ENCODE measurements at places on chromosomes 2 and 18.

- no peak for DNase-seq
Measured at GRCh38 chr2:128903637-128904036, 585.0 kb upstream of the HS6ST1 start.

GRCh38 chr2:66547118-66547517, 112.2 kb downstream of the MEIS1 start:
- no peak for DNase-seq

DNA sequence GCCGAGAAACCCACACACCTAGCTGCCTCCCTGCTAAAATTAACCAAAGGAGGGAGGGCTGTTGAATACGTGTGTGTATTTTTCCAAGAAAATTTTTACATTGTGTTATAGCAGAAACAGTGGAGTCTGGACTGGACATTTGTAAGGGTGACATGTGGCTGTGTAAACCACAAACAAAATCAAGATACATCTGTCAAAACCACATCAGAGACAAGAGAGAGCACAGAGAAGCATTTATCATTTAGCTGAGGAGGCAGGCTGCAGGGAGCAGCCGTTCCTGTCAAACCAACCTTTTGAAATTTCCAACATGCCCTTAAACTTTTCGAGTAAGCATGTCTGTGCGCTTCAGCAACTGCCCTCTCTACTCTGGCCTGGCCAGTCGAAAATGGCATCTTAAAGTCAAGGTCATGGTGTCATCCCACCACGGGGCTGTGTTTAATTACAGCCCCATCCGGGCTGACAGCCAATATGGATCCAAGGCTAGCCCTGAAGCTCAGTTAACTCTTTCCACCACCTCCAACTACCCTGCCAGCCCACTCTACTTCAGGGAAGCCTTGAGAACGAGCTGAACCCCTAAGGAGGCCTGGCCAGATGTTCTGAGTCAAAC, 8.4 kb downstream of the BCL11A start:
- no peak for DNase-seq

GRCh38 chr2:230668939-230669303, 43.7 kb upstream of the CAB39 start:
- no peak for DNase-seq

- DNase-seq, result no peak
Measured at GRCh38 chr2:125643128-125643527, 1012.8 kb upstream of the GYPC start.

- no peak for DNase-seq
Measured at GRCh38 chr18:8895341-8895740, 190.0 kb downstream of the MTCL1 start.

- DNase-seq, result no peak
Measured at GRCh38 chr2:3442185-3442584, 62.7 kb downstream of the TRAPPC12 start.

GRCh38 chr2:129191530-129191929, 787.9 kb upstream of the RAB6C start:
- no peak for DNase-seq

- peak; percentile 44 for DNase-seq
Measured at GRCh38 chr2:108927936-108928659, 60.9 kb downstream of the EDAR start.

DNA sequence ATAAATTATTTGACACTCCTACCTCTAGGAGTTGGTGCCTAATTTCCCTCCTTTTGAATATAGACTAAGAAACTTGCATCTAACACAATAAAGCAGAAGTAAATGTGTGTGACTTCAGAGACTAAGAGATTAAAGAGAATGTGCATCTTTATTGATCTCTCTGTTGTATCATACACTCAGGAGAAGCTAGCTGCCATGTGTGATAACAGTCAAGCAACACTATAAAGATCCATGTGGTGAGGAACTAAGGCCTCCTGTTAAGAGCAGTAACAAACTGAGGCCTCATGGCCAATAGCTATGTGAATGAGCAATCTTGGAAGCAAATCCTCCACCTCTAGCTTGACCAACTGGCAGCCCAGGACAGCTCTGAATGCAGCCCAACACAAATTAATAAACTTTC, 3.4 kb downstream of the FANCL start:
- DNase-seq, result no peak

DNA sequence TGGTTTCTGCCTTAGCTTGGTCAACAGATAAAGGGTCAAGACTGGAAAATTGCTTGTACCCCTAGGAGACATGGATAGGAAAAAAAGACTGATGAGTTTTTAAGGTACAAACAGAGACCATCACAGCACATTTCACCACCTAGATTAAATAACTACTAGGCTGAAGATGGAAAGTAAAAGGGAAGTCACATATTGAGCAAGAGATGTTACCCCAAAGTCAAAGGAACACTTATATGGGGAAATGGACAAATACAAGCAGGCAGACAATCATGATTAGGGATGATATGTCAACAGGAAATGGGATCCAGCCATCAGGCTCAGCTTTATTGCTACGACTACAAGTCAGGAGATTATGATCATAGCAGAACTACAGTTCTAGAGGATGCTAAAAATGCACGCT, 1643.1 kb upstream of the CELF4 start:
- DNase-seq, result no peak

DNA sequence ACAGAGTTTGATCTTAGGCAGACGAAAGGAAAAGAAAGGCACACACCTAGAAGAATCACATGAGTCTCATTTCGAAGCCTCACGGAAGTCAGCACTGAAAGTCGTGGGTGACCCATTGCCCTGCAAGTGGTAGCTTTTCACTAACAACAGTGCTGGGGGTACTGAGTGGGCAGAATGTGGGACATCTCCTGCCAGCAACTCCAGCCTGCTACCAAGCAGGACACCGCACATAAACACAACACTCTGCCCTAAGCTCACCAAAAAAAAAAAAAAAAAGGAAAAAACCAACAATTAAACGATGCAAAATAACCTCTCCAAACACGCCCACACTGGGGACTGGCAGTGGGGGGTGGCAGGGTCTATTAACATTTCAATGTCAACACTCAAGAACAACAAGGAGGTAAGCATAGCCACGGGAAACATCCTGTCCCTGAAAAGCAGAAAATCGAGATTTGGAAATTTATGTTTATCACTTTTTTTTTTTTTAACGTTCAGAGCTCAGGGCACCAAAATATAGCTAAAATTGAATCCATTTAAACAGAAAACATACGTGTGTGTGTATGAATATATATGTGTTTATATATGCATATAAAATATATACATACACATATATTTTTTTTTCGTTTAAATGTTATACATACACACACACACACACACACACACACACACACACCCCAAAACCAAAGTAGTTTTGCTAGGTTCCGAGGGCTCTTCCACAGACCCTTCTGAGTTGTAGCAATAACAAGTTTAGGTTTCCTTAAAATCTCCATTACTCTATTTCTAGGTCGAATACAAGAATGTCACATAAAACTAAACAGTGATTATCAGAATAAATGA, 2.2 kb downstream of the INO80D start:
- DNase-seq, result peak; percentile 26

GRCh38 chr18:72410399-72410798, 133.7 kb downstream of the CBLN2 start:
- DNase-seq, result no peak

DNA sequence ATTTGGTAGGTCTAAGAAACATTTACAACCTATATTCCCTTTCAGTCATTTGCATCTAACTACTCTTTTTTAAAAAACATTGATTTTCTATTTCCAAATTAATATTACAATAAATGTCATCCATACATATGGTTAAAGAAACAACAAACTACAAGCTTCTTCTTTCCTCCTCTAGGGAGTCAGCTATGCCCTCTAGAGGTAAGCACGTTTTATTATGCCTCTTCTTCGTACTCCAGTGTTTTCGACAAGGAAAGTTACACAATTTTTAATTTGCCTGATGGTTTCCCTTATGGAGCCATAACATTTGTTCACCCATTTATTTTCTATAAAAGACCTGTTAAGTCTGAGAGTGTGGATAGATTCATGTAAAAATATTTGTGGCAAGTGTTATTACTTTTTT, 183.4 kb upstream of the CDH7 start:
- peak; percentile 48 for DNase-seq

DNA sequence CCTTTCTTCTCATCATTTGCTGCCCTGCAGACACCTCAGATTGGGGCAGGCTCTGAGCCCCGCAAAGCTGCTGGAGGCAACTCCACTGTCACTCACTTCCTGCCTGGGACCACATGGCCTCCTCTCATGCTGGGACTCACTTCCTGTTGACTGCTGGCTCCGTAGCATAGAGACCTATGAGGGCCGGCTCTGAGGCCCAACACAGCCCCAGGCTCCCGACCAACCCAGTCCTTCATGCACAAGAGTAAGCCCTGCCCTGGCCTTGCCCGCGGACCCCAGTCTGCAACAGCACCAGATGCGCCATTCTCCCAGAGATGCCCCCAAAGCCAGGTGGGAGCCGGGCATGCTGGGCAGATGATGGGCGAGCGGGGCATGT, 55.7 kb downstream of the DNMT3A start:
- DNase-seq, result no peak

- DNase-seq, result no peak
Measured at GRCh38 chr2:15633043-15633970, 41.6 kb downstream of the DDX1 start.

- no peak for DNase-seq
Measured at GRCh38 chr2:195322324-195322723, 334.7 kb upstream of the SLC39A10 start.

DNA sequence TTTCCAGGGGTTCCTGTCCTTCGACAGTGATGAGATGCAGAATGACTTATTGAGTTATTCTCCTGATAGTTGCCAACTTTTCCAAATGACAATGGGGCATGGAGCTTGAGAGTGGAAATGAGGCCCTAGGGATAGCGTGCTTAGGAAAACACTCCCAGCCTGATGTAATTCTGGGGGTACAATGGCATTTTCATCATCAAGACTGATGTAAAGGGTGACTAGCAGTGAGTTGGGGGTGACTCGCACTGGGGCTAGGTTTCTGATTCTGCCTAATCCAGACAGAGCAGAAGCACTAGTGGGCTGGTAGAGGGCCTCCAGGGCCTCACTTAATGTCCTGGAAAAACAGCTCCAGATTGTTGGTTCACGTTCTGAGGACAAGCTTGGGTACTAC, 34.0 kb upstream of the IL37 start:
- DNase-seq, result no peak

GRCh38 chr2:103959174-103960128, 894.5 kb upstream of the POU3F3 start:
- DNase-seq, result peak; percentile 89

DNA sequence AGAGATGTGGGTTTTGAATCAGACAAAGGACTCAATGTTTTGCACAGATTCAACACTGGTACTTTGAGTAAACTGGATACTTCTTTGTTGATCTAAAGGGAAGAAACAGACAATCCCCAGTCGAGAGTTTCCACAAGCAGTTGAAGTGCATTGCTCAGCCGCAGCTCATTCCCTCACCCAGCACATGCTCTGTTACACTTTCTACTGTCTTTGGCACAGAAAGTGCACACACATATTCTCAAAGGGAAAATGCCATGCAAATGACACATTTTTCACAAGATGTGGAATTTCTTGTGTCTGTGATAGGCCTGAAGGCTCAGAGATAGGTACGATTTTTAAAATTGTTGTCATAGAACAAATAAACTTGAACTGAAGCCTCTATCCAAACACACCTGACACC, 258.9 kb upstream of the TRIB2 start:
- no peak for DNase-seq

DNA sequence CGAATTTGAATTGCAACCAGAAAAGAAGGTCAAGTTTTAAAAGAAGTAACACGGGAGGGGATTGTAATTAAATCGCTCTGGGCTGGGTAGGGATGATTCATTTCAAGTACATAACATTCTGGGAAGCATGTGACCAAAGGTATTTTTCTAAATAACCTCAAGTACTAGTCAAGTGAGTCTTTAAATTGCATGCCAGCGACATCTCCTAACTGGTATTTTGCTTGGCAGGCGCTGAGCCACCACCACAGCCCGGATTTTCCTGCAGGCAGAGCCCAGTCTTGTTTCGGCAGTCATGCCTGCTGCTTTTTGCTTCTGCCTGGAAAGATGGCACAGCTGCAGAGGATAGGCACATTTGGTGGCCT, 33.7 kb upstream of the NPAS2 start:
- no peak for DNase-seq

- no peak for DNase-seq
Measured at GRCh38 chr2:207504513-207505170, 25.1 kb upstream of the CREB1 start.

- DNase-seq, result no peak
Measured at GRCh38 chr2:23425338-23425871, 40.4 kb downstream of the KLHL29 start.
